Heart left ventricle (tissue), 16 donors: ENCODE measurements at places on chromosomes 7 and 10. TPM values are rescaled to one million over a fixed set of nuclear protein-coding genes. Genes with fewer than 3 reads are reported as not detected.

GRCh38 chr10:61870526-61870895 lies 31.0 kb upstream of the ARID5B start:
- no peak for DNase-seq

Gene ZNF365
- 0.16 TPM for total RNA-seq

DNA sequence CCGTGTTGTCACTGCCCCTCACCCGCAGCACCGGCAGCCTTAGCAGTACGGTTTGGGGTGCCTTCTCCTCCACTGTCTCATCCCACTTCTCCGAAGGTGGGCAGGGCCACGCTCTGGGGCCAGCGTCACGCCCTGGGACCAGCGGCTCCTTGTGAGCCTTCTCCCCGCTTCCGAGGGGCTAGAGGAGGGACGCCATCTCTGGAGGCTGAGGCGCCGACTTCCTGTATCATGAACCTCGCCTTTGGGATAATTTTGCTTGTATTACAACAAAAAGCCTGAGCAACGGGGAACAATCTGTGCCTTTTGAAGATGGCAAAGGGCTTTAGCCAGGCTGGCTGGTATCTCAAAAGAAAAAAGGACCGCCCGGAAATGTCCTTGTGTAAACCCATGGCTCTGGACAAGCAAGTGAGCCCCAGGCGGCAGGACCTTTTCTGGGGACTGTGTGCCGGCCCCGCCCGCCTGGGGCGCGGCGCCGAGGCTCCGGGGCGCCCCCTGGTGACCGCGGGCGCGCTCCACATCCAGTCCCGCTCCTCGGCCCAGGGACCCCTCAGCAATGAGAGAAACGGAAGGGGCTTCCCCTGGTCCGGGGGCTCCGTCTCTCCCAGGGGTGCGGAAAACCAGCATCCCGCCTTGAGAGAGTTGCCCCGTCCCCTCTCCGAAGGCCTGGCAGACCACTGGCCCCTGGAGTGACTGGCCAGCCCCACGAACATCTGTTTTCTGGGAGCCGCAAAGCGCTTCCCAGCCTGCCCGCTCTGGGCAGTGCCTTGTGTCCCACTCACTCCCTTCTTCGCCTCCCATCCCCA lies 3.8 kb downstream of the DEPP1 start:
- DNase-seq: peak; percentile 77

GRCh38 chr7:110170841-110171240 lies 920.1 kb upstream of the LRRN3 start:
- DNase-seq: no peak

DNA sequence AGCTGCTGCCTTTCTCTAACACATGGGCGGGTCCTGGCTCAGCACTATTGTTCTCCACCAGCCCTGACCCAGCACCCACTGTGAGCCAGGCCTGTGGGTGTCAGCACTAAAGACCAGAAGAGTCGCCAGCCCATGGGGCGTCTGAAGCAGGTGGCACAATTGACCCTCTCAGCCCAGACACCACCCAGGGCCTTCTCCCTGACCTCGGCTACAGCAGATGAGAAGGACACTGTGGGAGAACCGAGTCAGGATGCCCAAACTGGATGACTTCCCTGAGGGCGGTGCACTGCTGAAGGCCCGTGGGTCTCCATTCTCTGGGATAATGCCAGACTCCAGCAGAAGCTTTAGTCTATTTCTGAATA lies 97.0 kb downstream of the MKI67 start:
- no peak for DNase-seq

DNA sequence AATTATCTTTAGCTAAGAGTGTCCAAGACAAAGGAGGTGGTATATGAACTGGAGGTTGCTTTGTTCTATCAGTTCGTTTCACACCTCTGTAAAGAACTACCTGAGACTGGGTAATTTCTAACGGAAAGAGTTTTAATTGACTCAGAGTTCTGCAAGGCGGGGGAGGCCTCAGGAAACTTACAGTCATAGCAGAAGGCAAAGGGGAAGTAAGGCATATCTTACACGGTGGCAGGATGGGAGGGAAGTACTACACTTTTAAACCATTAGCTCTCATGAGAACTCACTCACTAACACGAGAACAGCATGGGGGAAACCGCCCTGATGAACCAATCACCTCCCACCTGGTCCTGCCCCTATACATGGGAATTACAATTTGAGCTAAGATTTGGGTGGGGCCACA lies 1202.3 kb upstream of the LRRTM3 start:
- no peak for DNase-seq

- DNase-seq: no peak
Observed at GRCh38 chr10:32167450-32167849, 111.2 kb upstream of the KIF5B start.
